Activated CD4-positive, alpha-beta T cell treated with anti-CD3 and anti-CD28 coated beads, Interleukin-2, amount 50 U/mL, for 48 hours (primary cell): ENCODE measurements at places on chromosomes 7 and 10.
A peak's percentile ranks its signal among the peaks of the same experiment; 100 is the strongest.

DNA sequence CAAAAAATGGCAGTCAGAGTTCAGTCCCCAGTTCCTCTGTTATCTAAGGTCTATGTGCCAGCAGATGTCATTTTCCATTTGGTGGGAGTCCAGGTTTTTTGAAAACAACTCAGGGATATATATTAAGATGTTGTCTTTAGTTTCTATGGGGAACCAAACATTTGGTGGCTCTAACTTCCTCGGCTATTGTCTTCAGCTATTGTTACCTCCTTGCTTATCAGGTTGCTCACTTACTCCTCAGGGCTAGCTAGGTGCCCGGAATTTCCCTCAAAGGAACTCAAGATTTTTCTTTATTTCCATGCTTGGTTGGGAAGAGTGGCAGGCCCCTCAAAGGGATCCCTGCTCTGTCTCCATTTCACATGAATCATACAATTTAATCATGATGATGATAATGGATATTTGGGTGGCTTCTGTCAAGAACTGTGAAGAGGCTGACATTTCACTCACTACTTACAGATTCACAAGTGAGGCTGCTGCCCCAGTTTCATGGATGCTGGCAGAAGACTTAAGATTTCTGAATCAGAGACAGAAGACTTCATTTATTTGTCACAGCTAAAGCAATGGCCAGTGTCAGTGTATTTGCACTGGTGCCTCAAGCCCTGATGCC is 182.8 kb downstream of the PKD1L1 start:
- DNase-seq, result no peak

GRCh38 chr7:15159261-15159660 is 256.7 kb upstream of the DGKB start:
- DNase-seq, result no peak

DNA sequence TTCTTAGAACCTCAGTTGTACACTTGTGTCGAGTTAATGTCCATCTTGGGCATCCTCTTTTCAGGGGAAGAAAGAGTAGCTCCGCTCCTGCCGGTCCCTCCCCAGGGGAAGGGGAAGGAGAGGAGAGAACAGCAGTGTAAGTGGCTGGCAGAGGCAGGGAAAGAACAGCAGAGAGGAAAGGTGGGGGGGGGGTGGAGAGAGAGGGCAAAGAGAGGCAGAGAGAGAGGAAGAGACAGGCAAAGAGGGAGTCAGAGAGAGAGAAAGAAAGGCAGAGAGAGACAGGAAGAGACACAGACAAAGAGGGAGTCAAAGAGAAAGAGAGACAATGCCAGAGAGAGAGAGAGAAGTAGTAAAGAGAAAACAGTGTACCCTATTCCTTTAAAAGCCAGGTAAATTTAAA is 53.9 kb downstream of the MRPS24 start:
- no peak for DNase-seq

DNA sequence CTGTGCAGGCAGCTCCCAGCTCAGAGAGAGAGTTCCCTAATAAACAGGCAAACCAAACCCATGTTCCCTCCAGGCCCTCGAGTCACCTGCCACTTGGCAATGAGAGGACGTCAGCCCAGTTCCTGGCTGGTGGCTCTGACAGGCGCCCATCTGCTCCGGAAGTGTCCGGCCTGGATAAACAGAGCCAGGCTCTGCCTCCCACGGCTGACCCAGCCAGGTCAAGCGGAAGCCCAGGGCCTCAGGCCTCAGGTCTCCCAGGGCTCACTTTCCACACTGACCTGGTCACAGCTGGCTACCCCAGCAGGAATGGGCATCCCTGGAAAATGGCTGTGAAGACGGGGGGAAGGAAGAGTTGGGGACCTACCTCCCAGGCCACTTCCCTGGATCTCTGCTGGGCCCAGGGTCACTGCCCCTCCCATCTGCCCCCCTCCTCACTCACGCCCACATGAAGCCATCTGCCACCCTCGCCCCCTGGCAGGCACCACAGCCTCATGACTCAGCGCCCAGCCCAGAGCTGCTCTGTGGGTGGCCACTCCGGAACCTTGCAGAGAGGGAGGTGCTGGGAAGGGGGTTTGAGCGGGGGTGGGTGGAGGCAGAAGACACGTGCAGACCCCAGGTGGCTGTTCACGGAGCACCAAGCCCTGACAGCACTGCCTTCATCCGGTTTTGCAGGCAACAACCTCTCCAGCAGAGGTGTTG is 37.4 kb upstream of the DUSP5 start:
- peak; percentile 37 for DNase-seq

GRCh38 chr10:35577926-35578617 is 27.1 kb upstream of the GJD4 start:
- no peak for DNase-seq

DNA sequence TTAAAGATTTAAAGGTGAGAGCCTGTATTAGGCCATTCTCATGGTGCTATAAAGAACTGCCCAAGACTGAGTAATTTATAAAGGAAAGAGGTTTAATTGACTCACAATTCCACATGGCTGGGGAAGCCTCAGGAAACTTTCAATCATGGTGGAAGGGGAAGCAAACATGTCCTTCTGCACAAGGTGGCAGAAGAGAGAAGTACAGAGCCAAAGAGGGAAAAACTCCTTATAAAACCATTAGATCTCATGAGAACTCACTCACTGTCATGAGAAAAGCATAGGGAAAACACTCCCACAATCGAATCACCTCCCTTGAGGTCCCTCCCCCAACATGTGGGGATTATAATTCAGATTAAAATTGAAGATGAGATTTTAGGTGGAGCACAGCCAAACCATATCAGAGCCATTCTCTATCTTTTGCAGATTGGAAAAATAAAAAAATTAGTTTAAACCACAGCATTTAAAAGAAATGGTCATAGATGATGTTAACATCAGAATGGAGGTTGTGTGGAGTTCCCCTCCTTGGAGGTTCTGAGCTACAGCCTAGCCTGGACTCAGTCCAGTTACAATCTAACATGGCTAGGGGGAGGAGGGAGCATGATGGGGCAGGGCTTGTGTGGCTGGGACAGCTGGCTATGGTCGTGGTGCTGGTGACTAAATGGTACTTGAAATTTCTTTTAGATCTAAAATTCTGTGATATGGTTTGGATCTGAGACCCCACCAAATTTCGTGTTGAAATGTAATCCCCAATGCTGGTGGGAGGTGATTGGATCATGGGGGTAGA is 33.1 kb downstream of the GSTO2 start:
- DNase-seq, result no peak

DNA sequence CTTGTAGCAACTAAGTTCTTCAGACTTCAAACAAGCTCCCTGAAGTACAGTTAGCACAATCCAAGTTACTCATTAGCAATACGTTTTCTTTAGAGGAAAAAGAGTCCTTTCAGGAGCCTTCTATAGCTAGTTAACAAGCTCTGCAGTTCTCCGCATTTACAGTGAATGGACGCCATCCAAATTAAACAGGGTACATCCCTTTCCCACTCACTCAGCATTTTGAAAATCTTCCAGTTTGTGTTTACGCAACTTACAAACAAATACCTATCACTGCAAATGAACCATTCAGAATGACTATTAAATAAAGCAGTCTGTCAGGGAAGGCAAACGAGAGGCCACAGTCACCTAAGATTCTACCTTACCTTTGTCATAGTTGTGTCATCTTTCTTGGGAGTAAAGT is 84.5 kb downstream of the RNF32 start:
- no peak for DNase-seq

DNA sequence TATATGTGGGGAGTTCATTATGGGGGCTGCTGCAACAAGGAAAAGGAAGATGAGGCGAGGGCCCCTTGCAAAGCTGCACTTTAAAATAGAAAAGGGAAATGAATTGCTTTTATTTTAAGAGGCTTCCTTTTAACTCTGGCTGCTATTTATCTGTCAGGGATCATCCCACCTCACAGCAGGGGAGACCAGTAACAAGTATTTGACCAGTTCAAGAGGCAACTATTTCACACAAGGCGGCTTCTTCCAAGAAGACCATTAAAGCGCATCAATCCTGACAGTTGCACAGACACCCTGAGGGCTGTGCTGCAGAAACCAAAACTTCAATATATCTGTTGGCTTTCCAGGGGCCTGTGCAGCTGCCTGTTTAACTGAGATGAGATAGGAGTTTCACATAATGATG is 1009.2 kb downstream of the SORCS3 start:
- no peak for DNase-seq

DNA sequence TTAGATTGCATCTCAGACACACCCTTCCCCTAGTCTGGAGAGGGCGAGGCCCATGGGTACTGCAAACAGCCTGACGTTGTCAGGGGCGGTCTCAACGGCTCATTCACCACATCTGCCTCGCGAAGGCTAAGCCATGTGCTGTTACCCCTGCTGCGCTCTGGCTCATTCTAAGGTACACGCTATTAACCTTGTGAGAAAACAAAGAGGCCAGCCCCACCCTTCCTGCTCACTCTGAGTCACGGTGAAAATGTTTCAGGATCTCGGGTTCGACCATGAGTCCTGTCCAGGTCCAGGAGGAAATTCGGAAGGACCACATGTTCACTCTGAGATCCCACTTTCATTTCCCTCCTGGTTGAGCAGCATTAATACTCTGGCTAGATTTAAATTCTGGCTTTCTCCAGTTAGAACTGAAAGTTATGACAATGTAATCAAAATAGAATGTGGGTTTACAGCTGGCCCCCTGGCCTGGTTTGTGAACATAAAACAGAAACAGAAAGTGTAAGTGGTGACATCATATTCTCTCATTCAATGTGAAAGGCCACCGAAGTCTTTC is 55.2 kb downstream of the EGFR start:
- peak; percentile 13 for DNase-seq

DNA sequence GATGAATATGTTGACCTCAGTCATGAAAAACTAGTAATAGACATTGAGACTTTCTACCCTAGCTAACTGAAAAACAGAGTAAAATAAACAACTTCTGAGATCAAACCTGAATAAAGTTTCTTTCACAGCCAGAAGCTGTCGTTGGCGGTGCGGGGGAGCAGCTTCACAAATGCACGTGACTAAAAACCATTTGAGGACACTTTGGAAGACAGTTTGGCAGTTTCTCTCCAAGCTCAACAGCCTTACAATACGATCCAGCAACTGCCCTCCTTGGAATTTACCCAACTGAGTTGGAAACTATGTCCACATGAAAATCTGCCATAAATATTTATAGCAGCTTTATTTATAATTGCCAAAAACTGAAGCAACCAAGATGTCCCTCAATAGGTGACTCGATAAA is 63.1 kb downstream of the CYTH3 start:
- DNase-seq, result no peak

- peak; percentile 18 for DNase-seq
Observed at GRCh38 chr7:23184709-23185359, 3.0 kb downstream of the NUP42 start.

GRCh38 chr7:917255-918117 is 37.0 kb downstream of the ADAP1 start:
- no peak for DNase-seq

DNA sequence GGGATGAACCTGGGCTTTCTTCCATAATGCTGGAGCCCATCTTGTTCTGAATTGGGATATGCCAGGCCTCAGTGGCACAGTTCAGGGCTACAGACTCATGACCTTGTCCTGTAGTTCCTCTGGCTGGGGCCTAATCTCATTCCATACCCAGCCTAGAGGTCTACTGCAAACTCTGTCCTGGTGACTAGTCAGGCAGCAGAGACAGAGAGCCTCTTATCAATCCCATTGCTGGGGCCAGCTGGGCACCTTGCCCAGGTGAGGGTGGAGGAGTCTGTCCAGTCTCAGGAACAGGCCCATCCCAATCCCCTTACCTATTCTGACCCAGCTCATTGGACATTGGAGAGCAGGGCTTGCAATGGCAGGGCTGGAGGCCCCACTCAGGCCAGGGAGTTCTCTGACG is 28.0 kb upstream of the COMTD1 start:
- no peak for DNase-seq

- no peak for DNase-seq
Observed at GRCh38 chr10:7119325-7120015, 291.4 kb downstream of the SFMBT2 start.

DNA sequence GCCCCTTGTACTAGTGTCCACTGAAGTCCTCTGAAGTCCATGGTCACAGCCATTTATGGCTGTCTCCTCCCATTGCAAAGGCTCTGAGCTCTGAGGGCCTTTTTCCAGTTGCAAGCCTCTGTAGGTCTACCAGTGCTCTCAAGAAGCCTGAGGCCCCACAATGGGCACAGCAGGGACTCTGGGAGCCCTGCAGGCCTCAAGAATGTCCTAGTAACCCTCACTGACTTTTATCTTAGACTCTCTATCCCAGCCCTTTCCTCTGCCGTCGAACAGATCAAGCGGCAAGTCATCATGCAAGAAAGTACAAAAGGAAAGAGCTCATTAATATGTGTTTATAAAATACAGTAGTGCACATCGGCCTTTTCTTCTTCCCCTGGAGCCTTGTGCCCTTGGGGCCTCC is 23.4 kb downstream of the VWA2 start:
- DNase-seq, result no peak

GRCh38 chr7:8295638-8296361 is 33.8 kb upstream of the ICA1 start:
- no peak for DNase-seq

DNA sequence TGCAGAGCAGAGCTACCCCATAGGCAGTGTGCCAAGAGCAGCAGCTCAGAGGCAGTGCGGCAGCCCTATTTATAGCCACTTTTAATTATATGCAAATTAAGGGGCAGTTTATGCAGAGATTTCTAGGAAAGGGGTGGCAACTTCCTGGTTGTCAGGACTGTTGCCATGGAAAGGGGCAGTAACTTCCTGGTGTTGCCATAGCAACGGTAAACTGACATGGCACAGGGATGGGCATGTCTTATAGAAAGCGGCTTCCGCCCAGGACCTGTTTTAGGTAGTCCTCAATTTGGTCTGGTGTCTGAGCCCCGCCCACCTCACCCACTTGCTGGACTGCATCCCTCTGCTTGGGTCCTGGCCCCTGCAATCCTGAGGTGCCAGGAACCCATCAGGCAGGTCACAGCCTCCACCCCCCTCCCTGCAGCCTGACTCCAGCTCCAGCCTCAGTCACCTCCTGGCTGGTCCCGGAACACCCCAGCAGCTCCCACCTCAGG is 115.8 kb downstream of the TMEM130 start:
- DNase-seq, result no peak

DNA sequence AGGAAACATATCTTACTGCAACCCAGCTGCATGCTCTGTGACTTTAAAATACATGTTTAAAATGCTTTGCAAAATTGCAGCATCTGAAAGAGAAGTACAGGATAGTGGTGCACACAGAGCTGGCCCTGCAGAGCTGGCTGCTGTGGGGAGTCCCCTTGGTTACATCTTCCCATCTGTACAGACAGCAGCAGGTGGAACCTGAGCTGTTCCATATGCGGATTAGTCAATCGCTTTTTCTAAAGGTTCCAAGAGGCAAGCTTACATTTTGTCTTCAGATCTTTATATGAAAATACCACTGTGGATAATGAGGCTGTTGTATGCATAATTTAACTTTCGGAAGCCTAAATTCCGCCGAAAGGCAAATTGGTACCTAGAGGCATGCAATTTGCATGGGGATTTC is 444.1 kb downstream of the NRG3 start:
- no peak for DNase-seq

DNA sequence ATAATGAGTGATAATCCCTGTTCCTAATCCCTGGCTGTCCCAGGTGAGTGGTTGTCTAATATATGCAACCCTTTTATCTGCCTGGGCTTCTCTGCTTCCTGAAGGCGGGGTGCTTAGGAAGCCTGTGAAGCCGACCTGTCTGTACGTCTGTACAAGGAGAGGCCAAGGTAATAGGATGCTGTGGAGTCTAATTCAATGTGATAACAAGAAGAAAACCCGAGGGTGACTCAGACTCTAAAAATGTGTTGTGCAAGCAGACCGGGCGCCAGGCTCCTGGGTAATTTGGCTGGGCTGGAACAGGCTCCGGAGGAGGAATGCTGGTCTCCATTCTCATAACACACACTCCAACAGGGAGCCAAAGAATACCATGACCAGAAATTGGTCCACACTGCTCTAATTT is 43.6 kb downstream of the THNSL1 start:
- DNase-seq, result no peak
